ENCODE measurements at places on chromosomes 3 and 15. TPM values are rescaled to one million over a fixed set of nuclear protein-coding genes. Genes with fewer than 3 reads are reported as not detected.

GRCh38 chr3:11470031-11470853, 173.5 kb downstream of the VGLL4 start:
- peaks cover 10% of the 10 kb centered on the region for H3K36me3 ChIP-seq
- no peaks in the 10 kb centered on the region for H3K27me3 ChIP-seq
- no peaks in the 10 kb centered on the region for H3K4me1 ChIP-seq
- H3K27ac ChIP-seq: no peak overlapping the region

DNA sequence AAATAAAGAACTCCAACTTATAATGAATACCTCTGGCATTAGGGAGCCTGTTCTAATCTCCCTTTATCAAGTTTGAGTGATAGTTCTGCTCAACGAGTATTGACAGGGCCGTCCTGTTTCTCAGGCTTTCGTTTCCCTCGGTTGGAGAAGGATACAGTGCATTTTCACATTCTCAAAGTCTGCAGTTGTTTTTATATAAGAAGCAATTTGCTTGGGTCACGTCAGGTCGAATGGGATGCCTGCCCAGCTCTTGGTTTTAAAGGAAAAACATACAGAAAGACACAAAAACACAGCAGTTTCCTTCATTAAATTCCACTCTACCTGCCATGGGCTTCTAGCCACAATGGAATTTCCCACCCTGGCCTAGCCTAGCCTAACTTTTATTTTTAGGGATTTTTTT, 366.3 kb downstream of the TIGIT start:
- no peak overlapping the region for H3K27ac ChIP-seq
- H3K4me1 ChIP-seq: no peaks in the 10 kb centered on the region
- H3K4me3 ChIP-seq: no peak overlapping the region
- no peaks in the 10 kb centered on the region for H3K27me3 ChIP-seq
- H3K36me3 ChIP-seq: peaks cover 11% of the 10 kb centered on the region

- no peaks in the 10 kb centered on the region for H3K36me3 ChIP-seq
- H3K27me3 ChIP-seq: peaks cover 10% of the 10 kb centered on the region
- DNase-seq: no peak
- H3K27ac ChIP-seq: no peak overlapping the region
Measured at GRCh38 chr3:53485675-53486403, 8.6 kb upstream of the CACNA1D start.

DNA sequence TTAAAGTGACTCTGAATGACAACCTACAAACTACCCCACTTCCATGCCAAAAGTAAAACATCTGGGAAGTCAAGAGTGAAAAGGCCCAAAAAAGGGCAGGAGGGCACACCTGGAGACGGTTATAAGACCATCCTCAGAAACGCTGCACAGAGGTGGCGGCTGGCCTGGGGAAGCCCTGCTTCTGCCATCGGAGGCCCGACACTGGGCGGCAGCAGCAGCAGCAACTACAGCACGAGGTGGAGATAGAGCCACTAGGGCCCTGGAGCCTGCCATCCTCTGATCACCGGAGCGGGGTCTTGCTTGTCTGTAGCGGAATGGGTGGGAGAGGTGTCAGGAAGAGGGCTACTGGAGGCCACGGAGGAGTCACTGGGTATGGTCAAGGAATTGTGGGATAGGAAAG, 283.3 kb downstream of the ADAMTS17 start:
- no peak overlapping the region for H3K27ac ChIP-seq
- H3K36me3 ChIP-seq: no peaks in the 10 kb centered on the region
- no peaks in the 10 kb centered on the region for H3K4me1 ChIP-seq
- H3K27me3 ChIP-seq: no peaks in the 10 kb centered on the region
- no peak for DNase-seq

DNA sequence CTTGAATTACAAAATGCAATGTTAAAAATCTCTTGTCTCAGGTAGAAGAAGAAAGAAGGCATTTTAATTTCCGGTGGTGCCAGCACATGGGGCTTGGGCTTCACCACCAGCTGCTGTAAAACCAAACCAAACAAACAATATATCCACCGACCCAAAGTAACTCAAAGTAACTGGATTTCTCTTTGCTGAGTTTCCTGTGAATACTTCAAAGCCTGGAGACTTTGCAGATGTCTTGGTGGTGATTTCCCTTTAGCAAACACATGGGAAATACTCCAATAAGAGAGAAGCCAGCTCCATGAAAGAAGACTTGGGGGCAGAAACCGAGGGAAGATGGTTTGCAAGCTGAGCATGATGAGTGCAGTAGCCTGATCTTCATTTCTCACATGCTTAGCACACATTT, 62.6 kb downstream of the EIF4E3 start:
- DNase-seq: no peak
- H3K4me1 ChIP-seq: peaks cover 38% of the 10 kb centered on the region
- H3K27ac ChIP-seq: no peak overlapping the region
- H3K27me3 ChIP-seq: no peaks in the 10 kb centered on the region
- peaks cover 16% of the 10 kb centered on the region for H3K36me3 ChIP-seq
- H3K4me3 ChIP-seq: no peak overlapping the region

DNA sequence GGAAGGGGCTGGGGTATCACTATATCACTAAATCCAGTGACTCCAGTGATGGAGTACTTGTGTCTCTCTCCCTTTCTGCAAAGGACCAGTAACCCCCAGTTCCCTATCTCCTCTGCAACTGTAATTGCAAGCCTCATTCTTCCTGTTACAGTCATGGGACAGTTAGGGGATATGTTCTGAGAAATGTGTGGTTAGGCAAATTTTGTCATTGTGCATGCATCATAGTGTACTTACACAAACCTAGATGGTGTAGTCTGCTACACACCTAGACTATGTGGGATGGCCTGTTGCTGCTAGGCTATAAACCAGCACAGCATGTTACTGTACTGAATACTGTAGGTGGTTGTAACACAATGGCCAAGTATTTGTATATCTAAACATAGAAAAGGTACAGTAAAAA, 2.2 kb downstream of the VPS8 start:
- peak overlapping the region; percentile 69 for H3K27ac ChIP-seq
- no peak for DNase-seq
- no peak overlapping the region for H3K4me3 ChIP-seq
- H3K36me3 ChIP-seq: peaks cover 9% of the 10 kb centered on the region

GRCh38 chr3:101120039-101120438, 126.8 kb upstream of the ABI3BP start:
- no peak for DNase-seq
- H3K27me3 ChIP-seq: peaks cover 19% of the 10 kb centered on the region
- no peaks in the 10 kb centered on the region for H3K36me3 ChIP-seq

DNA sequence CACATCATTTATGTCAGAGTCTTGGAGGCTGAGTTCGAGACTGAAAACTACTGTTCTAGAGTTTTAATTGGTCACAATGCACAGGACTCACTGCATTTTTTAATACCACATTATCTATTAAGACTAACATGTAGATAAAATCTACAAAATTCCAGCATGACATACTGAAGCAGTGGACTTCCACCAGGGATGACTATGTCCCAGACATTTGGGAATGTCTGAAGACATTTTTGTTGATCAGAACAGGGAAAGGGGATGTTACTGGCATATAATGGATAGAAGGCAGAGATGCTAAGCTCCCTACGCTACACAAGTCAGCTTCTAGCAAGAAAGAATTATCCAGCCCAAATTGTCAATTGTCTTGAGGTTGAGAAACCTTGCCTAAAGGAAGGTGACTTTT, 419.0 kb upstream of the TGFBR2 start:
- no peaks in the 10 kb centered on the region for H3K36me3 ChIP-seq
- no peak overlapping the region for H3K27ac ChIP-seq
- no peaks in the 10 kb centered on the region for H3K4me1 ChIP-seq
- DNase-seq: no peak
- H3K4me3 ChIP-seq: no peak overlapping the region

- H3K4me3 ChIP-seq: peak overlapping the region; percentile 88
- peak overlapping the region; percentile 98 for H3K27ac ChIP-seq
- DNase-seq: peak; percentile 58
- H3K4me1 ChIP-seq: peaks cover 28% of the 10 kb centered on the region
- H3K27me3 ChIP-seq: no peaks in the 10 kb centered on the region
Measured at GRCh38 chr3:129161860-129162271, 1.0 kb upstream of the ISY1 start.

- no peaks in the 10 kb centered on the region for H3K27me3 ChIP-seq
- no peak for DNase-seq
- no peak overlapping the region for H3K4me3 ChIP-seq
- no peak overlapping the region for H3K27ac ChIP-seq
Measured at GRCh38 chr15:66630801-66631351, 65.1 kb upstream of the LCTL start.

DNA sequence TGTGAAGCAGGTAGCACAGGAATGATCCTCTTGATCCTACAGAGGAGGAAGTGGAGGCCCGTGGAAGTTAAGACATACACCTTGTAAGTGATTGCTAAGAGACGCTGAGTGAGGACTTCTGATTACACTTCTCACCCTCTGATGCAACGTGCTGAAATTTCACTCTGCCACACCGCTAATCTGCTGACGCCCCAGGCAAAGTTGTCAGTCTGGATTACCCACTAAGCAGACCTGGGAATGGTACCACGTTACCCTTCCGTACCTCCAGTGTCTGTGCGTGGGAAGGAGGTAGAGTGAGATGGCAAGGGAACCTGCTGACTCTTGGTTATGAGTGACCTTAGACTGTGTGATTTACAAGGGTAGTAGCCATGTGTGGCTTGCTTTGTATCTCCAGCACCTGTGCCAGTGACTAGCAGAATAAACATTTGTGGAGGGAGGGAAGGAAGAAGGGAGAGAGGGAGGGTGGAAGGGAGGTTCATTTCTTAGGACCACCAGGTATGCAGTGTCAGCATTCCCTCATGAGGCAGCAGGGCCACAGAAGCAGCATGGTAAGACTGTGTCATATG, 115.0 kb downstream of the ALDH1A2 start:
- H3K27ac ChIP-seq: no peak overlapping the region
- H3K36me3 ChIP-seq: no peaks in the 10 kb centered on the region
- H3K4me3 ChIP-seq: no peak overlapping the region
- H3K4me1 ChIP-seq: no peaks in the 10 kb centered on the region
- peaks cover 3% of the 10 kb centered on the region for H3K27me3 ChIP-seq

DNA sequence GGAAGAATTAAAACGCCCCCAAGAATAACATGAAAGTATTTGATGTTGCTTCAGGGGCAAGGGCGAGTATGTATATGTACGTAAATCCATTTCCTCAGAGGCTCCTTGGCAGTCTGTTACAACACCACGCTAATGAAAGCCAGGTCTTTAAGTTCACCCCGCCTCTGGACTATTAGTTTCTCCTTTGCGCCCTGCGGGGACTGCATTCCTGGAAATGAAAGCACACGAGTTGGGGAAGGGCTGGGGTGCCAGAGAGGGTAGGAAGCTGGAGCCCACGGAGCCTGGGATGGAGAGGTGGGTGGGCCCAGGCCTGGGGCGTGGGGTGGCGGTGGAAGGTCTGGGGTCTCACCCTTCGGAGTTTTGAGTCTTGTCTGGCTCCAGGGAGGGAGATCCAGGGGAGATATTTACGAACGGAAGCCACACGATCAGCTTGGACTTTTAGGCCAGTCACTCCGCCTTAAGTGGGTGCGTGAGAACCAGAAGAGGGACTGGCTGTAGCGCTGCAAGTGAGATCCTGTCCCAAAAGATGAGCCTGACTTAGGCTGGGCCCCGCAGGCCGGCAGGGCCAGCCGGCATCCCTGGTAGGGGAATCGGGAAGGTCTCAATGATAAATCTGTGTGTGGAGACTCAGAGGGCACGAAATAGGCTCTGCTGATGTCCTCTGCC, 1.6 kb upstream of the PLCL2 start:
- H3K27ac ChIP-seq: peak overlapping the region; percentile 49
- H3K4me1 ChIP-seq: peaks cover 18% of the 10 kb centered on the region
- DNase-seq: no peak
- no peaks in the 10 kb centered on the region for H3K36me3 ChIP-seq
- H3K4me3 ChIP-seq: peak overlapping the region; percentile 59

DNA sequence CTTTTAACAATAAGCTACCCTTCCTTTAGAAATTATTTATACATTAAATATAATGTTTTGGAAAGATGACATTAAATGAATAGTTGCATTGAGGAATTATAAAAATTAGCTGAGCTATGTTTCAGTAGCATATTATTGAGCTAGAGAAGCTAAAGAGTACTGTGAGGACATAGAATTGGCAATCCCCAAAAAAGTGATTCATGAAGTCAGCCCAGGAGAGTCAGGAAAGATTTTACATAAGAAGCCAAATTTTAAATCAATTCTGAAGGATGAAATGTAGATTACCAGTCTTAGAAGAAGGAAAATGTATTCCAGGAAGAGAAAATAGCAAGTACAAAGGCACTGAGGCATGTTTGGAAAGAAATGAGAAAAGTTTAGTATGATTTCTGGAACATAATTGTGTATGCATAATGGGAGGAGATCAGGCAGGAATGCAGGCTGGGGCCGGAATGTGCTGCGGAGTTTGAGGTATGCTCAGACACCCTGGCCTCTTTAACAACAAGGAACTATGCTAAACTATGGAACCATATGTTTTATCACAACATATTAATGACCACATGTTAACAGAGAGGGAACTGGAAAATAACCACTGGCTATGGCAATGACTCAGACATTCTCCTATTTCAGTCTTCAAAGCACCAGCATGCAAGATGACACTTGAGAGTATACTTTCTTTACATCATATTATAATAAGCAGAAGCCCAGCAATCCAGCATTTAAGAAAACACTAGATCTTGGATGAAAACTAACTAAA, 103.3 kb upstream of the COL8A1 start:
- no peak overlapping the region for H3K4me3 ChIP-seq
- no peaks in the 10 kb centered on the region for H3K4me1 ChIP-seq
- H3K27ac ChIP-seq: no peak overlapping the region
- H3K27me3 ChIP-seq: peaks cover 1% of the 10 kb centered on the region

- H3K4me1 ChIP-seq: peaks cover 16% of the 10 kb centered on the region
- no peaks in the 10 kb centered on the region for H3K36me3 ChIP-seq
- no peak overlapping the region for H3K4me3 ChIP-seq
- H3K27me3 ChIP-seq: peaks cover 19% of the 10 kb centered on the region
Measured at GRCh38 chr3:186189492-186189891, 80.6 kb upstream of the ETV5 start.

GRCh38 chr3:179673523-179673922, 20.7 kb downstream of the USP13 start:
- peaks cover 3% of the 10 kb centered on the region for H3K4me1 ChIP-seq
- no peak overlapping the region for H3K27ac ChIP-seq
- H3K36me3 ChIP-seq: peaks cover 1% of the 10 kb centered on the region
- no peaks in the 10 kb centered on the region for H3K27me3 ChIP-seq

- H3K4me3 ChIP-seq: no peak overlapping the region
- no peak overlapping the region for H3K27ac ChIP-seq
- no peaks in the 10 kb centered on the region for H3K27me3 ChIP-seq
- H3K36me3 ChIP-seq: peaks cover 78% of the 10 kb centered on the region
Measured at GRCh38 chr3:13385373-13385965, 34.7 kb downstream of the NUP210 start.

Gene RETNLB
- not detected for total RNA-seq

Gene GOLGA8G
- total RNA-seq: not detected

Gene MYEF2
- total RNA-seq: 26.6 TPM

Gene MYLK
- 0.34 TPM for total RNA-seq

Gene RLBP1
- not detected for total RNA-seq

Gene ISY1
- total RNA-seq: 66.7 TPM

Gene RBMS3
- total RNA-seq: 2.8 TPM

Gene ANKRD63
- total RNA-seq: not detected

Gene PODXL2
- 1.1 TPM for total RNA-seq

Gene ABHD10
- total RNA-seq: 59.4 TPM

Gene C3orf22
- not detected for total RNA-seq

Measured in activated CD8-positive, alpha-beta T cell treated with anti-CD3 and anti-CD28 coated beads for 36 hours (primary cell).